CD4-positive, alpha-beta T cell treated with Interleukin-4 for 4 hours (primary cell): ENCODE measurements at places on chromosomes 3 and 15.

DNA sequence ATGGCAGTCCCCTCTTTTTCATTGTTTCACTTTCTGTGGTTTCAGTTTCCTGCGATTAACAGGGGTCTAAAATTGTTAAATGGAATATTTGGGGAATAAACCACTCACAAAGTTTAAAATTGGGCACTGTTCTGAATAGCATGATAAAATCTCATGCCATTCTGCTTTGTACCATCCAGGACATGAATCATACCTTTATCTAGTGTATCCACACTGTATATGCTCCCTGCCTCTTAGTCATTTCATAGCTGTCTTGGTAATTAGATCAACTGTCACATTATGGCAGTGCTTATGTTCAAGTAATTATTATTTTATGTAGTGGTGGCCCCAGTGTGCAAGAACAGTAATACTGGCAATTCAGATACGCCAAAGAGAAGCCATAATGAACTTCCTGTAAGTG lies 734.5 kb downstream of the ZPLD1 start:
- DNase-seq = no peak

- DNase-seq = no peak
Observed at GRCh38 chr15:38883987-38884386, 319.4 kb upstream of the RASGRP1 start.

GRCh38 chr3:187112934-187113793 lies 26.1 kb downstream of the RPL39L start:
- peak; percentile 62 for DNase-seq

GRCh38 chr3:55702822-55703221 lies 215.7 kb upstream of the WNT5A start:
- DNase-seq = no peak

- DNase-seq = peak; percentile 30
Observed at GRCh38 chr3:16496408-16497222, 16.9 kb downstream of the RFTN1 start.

GRCh38 chr3:160684368-160684740 lies 7.4 kb downstream of the ARL14 start:
- DNase-seq = no peak

- no peak for DNase-seq
Observed at GRCh38 chr15:66658044-66658443, 44.0 kb upstream of the SMAD6 start.

DNA sequence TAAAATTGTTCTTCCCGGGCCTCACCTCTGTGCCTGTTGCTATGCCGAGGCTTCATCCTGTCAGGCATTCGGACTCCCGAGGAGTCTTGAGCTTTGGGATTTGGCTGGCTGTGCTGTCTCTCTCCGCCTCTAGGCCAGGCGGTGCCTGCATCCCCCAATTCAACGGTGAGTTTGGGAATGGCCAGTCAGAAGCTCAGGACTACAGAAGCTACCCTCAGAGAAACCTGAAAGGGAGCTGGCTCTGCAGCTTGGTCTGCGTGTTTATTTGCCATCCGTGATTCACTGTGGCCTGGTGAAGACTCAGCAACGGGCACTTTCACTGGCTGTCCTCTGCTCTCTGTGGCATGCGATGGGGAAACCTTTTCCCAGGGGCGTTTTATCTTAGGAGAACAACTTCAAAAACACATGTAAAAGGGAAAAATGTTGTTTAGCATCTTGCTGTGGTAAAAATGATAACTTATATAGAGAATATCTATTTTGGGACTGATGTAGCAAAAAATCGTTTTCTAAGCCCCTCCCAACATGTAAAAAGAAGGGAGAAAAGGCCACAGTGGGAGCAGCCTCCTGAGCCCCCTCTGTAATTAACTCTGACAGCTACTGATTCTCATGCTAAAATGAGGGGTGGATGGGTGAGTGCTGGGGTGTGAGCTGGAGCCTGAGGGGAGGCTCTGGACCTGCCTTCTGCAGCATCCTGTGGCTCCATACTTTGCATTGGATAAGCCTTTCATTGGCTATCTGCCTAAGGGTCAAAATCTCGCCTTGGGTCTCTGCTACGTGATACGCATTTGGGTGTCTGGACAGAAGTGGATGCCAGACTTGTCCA lies 103.4 kb upstream of the KLHL25 start:
- DNase-seq = no peak

- no peak for DNase-seq
Observed at GRCh38 chr3:194939532-194939909, 253.8 kb downstream of the FAM43A start.

GRCh38 chr3:13054341-13055285 lies 18.6 kb downstream of the IQSEC1 start:
- no peak for DNase-seq

DNA sequence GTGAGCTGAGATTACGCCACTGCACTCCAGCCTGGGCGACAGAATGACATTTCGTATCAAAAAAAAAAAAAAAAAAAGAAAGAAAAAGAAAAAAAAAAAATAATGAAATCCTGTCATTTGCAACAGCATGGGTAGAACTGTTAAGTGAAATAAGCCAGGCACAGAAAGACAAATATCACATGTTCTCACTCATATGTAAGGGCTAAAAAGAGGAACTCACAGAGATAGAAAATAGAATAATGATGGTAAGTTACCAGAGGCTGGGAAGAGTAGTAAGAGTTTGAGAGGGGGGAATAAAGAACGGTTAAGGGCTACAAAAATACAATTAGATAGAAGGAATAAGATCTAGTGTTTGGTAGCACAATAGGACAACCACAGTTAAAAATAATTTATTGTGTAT lies 19.7 kb downstream of the DENND6A start:
- DNase-seq = no peak

DNA sequence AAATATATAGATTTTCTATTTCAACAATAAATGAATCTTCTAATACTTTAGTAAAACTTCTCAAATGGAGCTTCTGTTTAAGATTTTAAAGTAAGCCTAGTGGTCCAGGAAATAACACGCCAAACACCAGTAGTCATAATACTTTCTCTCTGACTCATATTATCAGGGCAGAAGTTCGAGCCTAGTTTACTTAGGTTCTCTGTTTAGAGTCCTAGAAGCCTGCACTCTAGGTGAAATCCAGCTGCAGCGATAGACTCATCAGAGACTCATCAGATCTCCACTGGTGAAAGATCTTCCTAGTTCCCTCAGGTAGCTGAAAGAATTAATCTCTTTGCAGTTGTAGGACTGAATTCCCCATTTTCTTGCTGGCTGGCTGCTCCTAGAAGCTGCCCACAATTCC lies 552.5 kb upstream of the ROBO2 start:
- DNase-seq = no peak

DNA sequence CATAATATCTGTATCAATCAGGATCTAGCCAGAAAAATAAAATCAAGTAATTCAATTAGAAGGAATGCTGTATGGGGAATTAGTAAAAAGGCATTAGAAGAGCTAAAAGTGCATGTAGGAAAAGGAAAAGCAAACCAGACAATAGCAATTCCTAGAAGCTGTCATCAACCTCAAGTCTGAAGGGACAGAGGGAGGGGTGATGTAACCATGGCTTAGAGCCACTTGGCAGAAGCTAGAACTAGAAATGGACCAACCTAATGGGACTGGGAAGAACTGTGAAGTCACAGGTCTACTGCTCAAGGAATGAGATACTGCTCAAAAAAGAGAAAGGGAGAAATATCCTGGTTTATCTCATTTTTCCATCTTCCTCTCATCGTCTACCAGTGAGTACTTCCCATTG lies 590.7 kb upstream of the SGO1 start:
- no peak for DNase-seq
